ENCODE measurements at places on chromosomes 2 and 18. TPM values are rescaled to one million over a fixed set of nuclear protein-coding genes. Genes with fewer than 3 reads are reported as not detected.

SRD5A2 gene
- not detected for total RNA-seq

DIPK1C gene
- not detected for total RNA-seq

MPP4 gene
- 24.4 TPM for total RNA-seq

DNA sequence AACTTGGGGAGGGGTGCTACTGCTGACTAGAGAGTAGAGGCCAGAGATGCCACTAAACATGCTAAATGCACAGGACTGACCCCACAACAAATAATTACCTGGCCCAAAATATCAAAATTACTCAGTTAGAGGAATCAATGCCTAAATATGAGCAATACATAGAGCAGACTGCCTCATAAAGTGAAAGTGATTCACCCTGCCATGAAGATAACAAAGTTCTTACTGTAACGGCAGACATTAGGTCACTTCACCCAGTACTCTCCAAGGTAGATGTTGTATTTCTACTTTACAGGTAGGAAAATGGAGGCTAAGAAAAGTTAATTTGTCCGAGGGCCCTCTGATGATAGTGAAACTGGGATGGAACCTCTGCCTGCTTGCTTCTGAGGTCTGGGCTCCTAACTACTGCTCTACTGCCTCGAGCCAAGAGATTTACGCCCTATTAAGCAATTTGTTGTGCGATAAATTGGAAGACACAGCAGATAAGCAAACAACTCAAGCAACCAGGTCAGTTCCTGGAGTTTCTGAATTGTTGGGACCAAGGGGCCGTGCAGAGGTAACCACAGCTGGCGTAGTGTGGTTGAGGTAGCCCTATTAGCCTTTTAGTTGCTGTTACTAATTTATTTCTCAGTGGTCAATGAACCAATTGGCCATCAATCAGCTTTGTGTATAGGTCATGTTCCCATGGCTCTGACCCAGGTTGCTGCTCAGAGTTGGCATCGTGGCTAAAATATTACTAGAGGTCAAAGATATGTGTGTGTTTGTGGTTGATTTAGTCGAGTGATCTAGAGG is 4.8 kb downstream of the DHRS9 start:
- DNase-seq = no peak

GRCh38 chr2:68834737-68835376 is 36.3 kb downstream of the BMP10 start:
- no peak for DNase-seq

GRCh38 chr18:22977847-22978701 is 44.9 kb downstream of the RBBP8 start:
- DNase-seq = peak; percentile 72
